Hematopoietic multipotent progenitor cell treated with erythropoietin and hydrocortisone succinate and interleukin-3 and kit ligand, for 17 days (in vitro differentiated cells): ENCODE measurements at places on chromosomes 4 and X.

DNA sequence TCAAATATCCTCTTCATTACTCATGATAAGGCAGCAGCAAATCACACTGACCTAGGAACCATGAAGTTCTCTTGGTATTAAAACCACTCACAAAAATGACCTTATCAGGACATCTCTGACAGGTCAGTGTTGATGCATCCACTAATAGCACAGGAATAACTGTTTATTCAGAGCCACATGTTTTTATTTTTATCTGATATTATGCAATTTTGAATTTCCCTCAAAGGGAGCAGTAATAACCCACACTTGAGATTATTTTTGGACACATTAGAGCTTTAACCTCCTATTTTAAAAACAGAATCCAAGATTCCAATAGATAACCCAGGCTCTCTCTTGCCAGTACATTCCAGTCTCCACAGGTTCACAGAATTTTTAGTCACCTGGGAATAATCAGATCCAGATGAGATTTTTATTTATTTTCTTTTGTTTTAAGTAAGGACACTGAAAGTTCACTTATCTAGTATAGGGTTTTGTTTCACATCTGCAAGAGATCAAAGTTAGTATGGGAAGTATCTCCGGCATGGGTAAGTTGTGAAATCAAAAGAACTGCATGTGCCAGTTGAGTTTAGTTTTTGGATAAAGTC, 36.3 kb upstream of the MYOZ2 start:
- no peak for DNase-seq

- no peak for DNase-seq
These were observed 53.9 kb downstream of the HMX1 start for GRCh38 chr4:8817813-8818062.

DNA sequence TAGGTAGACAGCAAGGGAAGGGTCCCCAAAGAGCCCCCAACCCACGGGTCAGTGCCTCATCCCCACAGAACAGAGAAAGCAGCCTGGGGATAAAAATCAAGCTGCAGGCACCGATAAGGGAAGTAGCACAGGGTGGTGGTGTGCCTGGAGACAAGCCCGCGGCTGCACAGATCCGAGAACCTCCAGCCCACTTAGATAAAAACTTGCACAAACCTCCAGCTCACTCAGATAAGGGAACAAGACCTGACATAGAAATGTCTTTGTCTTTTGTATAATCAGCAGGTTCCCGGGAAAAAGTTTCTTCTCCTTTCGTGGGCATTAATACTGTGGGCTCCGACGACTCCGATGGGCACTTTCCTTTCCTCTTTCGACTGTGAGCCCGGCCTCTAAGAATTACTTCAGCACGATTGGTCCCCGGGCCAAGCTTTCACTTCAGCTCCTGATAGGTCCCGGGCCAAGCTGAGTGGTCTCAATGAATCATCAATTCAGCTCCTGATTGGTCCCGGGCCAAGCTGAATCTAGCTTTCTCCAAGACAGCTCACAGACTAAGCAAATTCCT, 32.4 kb downstream of the PRDX4 start:
- DNase-seq = peak; percentile 5

DNA sequence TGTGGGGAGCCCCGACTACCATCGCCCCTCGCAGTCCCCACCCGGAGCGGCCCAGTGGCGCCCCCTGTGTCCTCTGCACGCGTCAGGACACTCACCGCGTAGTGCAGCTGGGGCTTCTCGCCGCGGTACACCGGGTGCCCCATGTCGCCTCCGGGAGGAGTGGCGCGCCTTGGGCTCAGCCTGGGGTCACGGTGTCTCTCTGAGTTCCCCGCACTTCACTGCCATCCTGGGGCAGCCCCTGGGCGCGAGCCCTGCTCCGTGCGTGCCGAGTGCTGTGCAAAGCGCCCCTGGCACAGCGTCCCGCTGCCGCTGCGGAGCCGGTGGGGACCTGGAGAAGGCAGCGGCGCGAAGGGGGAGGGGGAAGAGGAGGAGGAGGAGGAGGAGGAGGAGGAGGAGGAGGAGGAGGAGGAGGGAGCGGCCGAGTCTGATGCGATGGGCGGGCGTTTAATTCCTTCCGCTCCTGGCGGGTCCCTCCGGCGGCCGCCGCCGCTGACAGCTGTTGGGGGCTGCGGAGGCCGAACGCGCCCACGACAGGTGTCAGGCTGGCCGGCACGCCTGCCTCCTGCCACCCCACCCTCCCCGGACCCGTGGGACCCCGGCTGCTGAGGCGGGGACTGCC, 134.3 kb downstream of the AMELX start:
- DNase-seq = no peak

- DNase-seq = no peak
These were observed 7.4 kb upstream of the RELL1 start for GRCh38 chr4:37693450-37694190.

GRCh38 chrX:2550328-2551020, 49.7 kb upstream of the DHRSX start:
- DNase-seq = no peak

DNA sequence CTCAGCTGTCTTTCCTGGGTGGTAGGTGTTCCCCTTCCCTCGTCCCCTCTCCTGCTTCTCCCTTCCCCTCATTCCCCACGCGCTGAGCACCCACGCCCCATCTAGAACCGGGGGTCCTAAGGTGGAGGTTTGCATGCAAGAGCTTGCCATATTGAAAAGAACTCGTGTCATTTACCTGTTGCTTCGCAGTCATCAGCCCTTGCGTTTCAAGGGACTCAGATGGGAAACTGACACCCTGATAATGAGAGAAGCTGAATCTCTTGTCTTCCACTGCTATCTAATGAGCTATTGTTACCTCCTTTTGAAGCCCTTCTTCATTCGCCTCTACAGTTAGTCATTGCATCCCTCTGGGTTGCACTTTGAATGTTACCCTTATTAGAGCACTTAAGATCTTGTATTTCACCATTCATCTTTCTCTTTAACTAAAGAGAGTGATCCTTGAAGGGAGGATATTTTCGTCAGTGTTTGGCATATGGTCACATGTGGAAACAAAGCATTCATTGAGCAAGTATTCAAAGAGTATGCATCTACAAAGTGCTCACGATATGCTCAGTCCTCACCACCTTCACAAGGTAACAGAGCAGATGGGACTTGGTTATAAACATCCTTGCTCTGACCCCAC, 25.7 kb downstream of the ARL9 start:
- peak; percentile 28 for DNase-seq
